Tibial artery (tissue), 4 donors: ENCODE measurements at places on chromosomes 6 and 20.

- DNase-seq = no peak
These were observed 187.1 kb downstream of the EYA4 start for GRCh38 chr6:133428295-133428694.

DNA sequence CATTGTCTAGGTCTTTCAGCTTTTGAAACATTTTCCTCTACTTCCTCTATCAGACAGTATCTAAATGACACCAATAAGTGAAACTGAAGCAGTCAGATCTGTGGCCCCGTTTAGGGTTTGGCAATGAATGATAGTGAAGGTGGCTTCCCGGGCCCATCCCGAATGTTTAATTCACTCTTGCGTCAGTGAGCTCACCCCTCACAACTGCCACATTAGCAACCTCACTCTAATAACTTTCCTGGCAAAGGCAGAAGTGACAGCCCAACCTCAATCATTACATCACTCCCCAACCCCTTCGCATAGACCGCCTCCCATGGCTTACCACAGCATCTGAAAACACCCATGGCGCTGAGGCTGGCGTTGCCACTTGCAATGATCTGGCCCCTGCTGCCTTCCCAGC is 92.4 kb upstream of the CD83 start:
- no peak for DNase-seq

GRCh38 chr6:116214681-116215080 is 39.2 kb downstream of the TSPYL4 start:
- no peak for DNase-seq

DNA sequence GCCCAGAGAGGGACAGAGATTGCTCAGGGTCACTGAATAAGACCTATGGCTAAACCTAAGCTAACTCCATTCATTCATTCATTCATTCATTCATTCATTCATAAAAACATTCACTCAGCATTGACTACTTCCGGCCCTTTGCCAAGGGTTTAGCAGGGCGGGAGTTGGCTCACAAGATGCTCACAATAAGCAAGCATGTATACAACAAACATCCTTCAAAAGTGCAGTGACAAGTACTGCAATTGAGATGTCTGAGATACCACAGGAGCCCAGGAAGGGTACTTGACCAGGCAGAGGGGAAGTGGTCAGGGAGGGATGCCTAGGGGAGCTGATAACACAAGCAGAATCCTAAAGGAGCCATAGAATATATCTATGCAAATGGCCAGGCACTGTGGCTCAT is 18.2 kb upstream of the KIAA1755 start:
- no peak for DNase-seq

DNA sequence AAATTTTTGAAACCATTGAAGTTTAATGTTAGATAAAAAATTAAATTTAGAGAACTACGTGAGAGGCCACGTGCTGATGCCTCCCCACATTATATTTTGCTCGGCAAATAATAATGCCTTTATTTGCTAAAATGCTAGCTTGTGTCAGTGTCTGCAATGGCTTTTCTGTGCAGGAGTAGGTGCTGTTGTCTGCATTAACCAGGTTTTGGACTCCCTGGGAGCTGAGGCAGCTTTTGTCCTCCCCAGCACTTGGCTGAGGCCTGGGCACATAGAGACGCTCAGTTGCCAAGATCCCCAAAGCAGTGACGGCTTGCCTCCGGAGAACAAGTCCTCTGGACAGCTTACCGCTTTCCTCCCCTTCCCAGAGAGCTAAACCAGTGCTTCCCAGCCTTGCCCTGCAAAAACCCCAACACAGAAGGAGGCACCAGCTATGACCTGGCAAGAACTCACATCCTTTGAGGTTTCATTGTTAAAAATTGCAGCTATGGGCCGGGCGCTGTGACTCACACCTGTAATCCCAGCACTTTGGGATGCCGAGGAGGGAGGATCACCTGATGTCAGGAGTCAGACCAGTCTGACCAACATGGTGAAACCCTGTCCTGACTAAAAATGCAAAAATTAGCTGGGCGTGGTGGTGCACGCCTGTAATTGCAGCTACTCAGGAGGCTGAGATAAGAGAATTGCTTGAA is 59.9 kb downstream of the KAT14 start:
- no peak for DNase-seq

DNA sequence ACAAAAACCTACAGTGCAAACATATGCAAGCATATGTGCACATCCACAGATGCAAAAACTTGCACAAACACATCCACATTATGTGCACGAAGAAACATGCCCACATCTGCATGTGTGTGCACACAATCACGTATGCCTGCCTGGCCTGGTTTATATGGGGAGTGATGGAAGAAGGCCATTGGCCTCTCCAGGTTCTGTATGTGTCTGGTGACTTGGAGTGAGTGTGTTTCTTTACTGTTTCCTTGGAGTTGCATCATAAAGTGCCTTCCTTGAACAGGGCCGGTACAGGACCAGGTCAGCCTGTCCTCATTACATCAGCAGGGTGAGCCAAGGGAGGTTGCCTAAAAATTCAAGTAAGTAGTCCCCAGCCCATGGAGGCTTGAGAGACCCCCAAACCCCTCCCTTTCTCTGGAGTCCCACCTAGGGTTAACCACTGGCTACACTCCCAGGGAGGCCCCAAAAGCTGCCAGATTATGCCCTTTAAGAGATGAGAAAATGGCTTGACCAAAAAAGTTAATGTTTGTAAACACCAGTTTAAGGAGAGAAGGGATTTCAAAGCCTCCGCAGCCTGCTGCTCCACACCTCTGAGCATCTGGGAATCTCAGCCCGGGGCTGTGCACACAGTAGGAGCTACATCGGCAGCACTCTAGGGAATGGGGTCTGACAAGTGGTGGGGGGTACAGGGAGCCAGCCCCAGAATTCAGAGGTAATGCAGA is 140.8 kb downstream of the VEGFA start:
- no peak for DNase-seq

DNA sequence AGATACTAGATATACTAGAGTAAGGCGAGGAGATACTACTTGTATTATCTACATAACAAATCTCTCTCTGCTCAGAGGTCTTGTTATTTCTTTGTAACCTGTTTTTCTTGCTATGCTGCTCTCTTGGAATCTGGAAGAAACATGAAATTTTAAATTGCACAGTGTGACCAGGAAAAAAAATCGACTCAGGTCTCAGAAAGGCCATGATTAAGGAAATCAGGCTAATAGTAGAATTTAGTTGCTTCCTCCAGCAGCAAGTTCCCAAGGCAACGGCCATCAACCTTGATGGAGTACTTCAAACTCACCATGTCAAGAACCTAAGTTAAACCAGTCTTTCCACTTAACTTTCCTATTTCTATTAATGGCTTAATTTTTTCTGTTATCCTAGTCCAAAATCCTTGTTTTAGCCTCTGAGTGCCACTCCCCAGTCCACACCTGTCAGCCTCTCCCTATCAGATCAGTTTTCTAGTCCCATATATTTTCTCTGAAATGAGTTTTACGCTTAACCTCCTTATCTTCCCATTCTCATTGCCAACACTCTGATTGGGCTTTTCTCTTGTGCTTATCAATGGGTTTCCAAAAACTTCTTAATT is 87.7 kb upstream of the BEND3 start:
- no peak for DNase-seq

DNA sequence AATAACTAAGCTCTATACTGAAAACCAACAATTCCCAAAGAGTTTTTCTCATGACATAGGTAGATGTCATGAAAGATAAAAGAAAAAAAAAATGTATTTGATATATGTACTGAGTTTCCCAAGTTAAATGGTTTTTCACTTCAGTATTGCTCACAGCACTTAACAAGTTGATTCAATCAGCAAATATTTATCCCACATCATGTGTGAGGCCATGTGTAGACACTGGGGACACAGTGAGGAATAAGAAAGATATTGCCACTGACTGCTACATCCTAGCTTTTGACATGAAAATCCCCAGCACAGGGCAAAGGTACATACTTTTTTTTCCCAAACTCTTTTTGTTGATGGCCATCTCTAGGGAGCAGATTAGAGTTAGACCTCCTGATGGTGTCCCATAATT is 25.3 kb downstream of the SPTLC3 start:
- DNase-seq = no peak

- no peak for DNase-seq
These were observed 16.8 kb upstream of the SNX9 start for GRCh38 chr6:157806131-157806855.

DNA sequence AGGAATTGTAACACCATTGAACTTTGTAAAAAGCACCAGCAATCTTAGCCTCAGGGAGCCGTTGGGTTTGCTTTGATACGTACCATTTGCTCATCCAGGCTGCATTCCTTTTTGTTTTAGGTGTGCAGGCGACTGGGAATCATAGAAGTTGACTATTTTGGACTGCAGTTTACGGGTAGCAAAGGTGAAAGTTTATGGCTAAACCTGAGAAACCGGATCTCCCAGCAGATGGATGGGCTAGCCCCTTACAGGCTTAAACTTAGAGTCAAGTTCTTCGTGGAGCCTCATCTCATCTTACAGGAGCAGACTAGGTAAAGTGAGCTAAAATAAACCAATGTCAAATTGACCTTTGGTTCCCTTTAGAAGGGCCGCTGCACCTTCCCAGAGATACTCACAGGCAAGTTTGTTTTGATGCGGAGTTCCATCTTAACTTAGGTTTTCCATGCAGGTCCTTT is 1.6 kb downstream of the MYLIP start:
- no peak for DNase-seq

- DNase-seq = no peak
These were observed 43.1 kb upstream of the NEDD9 start for GRCh38 chr6:11275598-11275997.

DNA sequence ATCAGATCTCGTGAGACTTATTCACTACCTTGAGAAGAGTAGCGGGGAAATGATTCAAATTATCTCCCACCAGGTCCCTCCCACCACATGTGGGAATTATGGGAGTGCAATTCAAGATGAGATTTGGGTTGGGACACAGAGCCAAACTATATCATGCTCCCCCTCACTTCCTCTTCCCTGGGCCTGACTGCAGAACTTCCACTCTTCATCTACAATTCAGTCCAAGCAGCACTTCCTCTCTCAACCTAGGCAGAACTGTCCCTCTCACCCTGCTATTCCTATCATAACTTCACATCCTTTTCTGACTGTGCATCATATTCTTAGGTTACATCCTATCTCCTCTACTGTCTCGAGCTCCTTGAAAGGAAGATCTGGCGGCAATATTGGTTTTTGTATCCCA is 184.0 kb upstream of the HDDC2 start:
- no peak for DNase-seq

DNA sequence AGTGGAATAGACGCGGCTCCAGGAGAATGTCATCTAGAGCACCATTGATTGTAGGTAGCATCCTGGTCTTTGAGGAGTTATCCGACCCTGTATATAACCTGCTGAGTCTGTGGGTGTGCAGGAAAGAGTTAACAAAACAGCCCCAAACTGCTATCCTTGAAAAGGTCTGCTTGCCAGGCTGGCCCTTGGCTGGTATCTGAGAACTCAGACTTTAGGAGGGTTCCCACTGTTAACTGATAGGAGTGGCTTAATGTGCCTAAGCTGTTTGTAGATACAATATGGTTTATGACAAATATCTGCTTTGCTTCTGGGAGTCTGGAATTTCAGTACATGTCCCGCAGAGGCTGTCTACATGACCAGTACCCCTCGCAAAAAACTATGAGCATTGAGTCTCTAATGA is 27.6 kb upstream of the MCUR1 start:
- no peak for DNase-seq

DNA sequence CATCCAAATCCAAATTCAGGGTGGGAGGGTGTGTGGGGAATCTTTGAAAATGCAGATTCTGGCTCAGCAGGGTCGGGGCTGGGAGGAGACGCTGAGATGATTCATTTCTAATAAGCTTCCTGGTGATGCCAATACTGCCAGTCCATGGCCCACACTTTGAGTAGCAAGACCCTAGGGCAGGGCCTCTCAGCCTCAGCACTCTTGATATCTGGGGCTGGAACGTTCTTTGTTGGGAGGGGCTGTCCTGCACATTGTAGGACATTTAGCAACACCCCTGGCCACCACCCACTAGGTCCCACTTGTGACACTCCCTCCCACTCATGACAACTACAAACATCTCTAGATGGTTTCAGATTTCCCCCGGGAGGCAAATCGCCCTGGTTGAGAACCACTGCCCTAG is 191.0 kb downstream of the ZDHHC14 start:
- no peak for DNase-seq

GRCh38 chr6:15618685-15619084 is 44.1 kb downstream of the DTNBP1 start:
- DNase-seq = no peak

DNA sequence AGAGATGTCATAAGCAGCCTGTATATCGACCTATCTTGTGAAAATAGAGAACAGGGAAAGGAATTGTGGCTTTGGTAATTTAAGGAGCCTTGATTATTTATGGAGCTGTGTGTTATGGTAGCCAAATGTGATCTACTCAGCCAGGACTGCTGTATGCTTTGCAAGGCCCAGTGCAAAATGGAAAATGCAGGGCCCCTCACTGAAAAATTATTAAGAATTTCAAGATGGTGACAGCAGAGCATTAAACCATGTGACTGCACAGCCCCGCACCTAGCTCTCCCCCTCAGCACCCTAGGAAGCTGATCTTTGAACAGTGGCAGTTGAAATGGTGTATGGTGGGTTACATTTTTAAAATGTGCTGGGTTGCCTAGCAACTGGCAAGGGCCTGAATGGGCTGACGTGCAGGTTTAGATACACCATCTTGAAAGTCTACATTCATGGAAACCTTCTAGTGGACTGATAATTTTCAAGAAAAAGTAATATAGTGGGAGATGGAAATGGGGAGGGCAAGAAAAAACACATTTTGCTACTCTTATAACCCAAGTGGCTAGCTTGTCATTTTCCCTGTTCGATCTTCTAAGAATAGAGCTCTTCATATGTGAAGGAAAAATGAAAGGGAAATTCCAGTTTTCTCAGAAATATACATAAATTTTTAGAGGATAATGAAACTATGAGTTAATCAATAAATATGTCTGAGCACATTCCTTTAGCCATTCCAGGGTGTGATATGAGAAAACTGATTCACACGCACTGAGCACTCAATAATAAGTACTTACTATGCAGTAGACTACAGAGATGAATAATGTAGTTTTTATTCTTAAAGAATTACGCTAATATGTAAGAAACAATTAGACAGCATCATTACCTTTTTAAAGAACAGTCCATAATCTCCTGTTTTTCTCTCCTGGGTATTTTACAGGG is 208.0 kb downstream of the ARHGAP18 start:
- no peak for DNase-seq

GRCh38 chr6:157861814-157862213 is 38.8 kb downstream of the SNX9 start:
- DNase-seq = no peak

DNA sequence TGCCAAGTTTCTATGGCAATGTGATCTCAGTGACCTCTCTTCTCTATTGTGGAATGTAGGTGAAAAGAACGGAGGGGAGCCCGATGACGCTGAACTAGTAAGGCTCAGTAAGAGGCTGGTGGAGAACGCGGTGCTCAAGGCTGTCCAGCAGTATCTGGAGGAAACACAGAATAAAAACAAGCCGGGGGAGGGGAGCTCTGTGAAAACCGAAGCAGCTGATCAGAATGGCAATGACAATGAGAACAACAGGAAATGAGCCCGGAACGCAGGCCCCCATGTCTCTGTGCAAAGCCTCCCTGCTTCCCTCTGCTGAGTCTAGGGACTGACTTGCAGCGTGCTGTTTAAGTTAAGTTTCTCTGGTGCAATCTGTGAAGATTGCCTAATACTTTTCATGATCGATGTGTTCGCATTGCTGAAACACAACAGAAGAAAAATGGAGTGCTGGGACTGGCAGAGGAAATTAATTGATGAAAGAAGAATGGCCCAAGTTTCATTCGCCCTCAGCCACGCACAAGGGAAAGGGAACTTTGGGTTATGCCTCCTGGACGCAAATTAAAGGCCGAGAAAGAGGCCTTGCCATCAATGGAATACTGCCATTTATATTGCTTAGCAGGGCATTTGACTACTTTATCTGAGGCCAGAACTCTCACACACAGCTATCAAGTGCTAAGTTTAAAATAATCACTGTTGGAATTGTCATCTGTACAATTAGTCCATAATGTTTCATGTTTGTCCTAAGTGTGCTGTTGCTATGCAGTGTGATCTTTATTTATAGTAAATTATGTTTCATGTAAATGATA is 146.4 kb downstream of the AKAP7 start:
- DNase-seq = peak; percentile 53
